K562 (cell line): ENCODE measurements at places on chromosomes 12 and 14.
A peak's percentile ranks its signal among the peaks of the same experiment; 100 is the strongest.

- no peak for DNase-seq
Observed at GRCh38 chr12:91225316-91225715, 42.7 kb upstream of the DCN start.

GRCh38 chr14:90573385-90574105 is 176.7 kb downstream of the CALM1 start:
- peak; percentile 81 for DNase-seq

- DNase-seq, result no peak
Observed at GRCh38 chr12:132282950-132283771, 46.2 kb downstream of the GALNT9 start.

DNA sequence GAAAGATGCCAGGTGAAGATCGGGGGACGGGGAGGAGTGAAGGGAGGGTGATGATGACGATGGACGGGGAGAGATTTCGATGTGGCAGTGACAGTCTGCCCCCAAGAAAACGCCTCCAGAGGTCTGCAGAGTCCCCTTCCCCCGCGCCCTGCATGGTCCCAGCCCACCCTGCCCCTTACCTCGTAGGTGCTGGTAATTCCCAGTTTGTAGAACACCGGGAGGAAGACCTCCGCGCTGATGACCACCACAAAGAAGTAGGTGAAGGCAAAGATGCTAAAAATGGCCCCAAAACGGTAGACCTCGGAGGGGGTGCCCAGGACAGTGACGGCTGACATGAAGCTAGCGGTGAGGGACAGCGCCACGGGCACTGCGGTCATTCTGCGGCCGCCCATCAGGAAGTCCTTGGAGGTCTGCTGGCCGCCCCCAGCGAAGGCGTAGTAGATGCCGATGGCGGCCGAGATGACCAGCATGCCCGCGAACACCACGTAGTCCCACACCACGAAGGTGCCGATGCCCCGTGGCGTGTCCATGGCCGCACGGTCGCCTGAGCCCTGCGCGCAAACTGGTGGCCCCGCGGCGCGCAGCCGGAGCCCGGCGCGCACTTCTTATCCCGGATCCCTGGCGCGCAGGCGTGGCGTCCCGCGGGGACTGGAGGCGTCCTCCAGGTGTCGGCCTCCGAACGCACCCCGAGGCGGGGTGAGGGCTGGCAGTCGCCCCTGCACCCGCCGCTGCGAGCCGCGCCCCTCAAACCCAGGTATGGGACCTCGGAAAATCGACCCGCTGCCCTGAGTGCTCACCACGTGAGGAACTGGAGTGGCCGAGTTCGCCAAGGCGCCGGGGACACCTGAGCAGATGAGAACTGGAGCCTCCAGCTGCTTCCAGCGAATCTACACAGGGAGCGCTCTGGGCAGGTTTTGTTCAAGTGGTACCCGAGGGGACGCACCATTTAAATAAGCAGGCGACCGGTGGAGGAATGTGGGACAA is at the start of gene SLC5A8:
Gene SLC5A8, minus strand, starts transcription at position 920 of the 984 bp plus-strand sequence. Its CDS starts 390 bp downstream, at position 530.
- no peak for DNase-seq

DNA sequence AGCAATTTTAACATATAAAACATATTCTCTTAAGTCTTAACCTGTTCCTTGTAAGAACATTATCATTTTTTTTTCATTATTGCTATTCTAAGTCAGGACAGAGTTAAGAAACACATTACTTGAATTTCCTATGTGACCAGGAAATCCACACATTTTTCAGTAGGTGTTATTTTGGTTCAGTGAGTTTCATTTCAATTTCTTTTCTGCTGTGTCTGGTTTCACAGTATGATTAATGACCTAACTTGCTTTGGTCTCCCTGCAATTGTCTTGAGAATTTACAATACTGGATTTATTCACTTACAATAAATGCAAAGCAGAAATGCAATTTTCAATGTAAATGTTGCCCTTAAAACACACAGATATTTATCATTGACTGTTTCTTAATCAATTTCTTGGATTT is 396.9 kb upstream of the TMTC1 start:
- no peak for DNase-seq

- DNase-seq, result no peak
Observed at GRCh38 chr12:107493135-107493494, 192.5 kb upstream of the PWP1 start.
